ENCODE measurements at places on chromosomes 1 and 21. TPM values are rescaled to one million over a fixed set of nuclear protein-coding genes. Genes with fewer than 3 reads are reported as not detected.

The CFAP45 gene
- total RNA-seq = not detected

The CCT3 gene
- total RNA-seq = 109 TPM

The CYP4A22 gene
- total RNA-seq = not detected

The TTC13 gene
- 21.5 TPM for total RNA-seq

The ZSCAN20 gene
- total RNA-seq = 42.6 TPM

The PPFIA4 gene
- 22.2 TPM for total RNA-seq

The CD1D gene
- not detected for total RNA-seq

The CHI3L2 gene
- total RNA-seq = 10.1 TPM

The C1orf116 gene
- total RNA-seq = not detected

The CFHR4 gene
- not detected for total RNA-seq

The UBE2Q1 gene
- 10.6 TPM for total RNA-seq

The ARPC5 gene
- total RNA-seq = 48.3 TPM

The RASSF5 gene
- total RNA-seq = 8.9 TPM

The LDLRAD1 gene
- not detected for total RNA-seq

The FCAMR gene
- not detected for total RNA-seq

The PRRX1 gene
- 123 TPM for total RNA-seq

The OR10Z1 gene
- total RNA-seq = not detected

The LMOD1 gene
- total RNA-seq = 316 TPM

The ZNF684 gene
- 0.85 TPM for total RNA-seq

The OR10J1 gene
- not detected for total RNA-seq

The HCRTR1 gene
- not detected for total RNA-seq

The PGLYRP3 gene
- not detected for total RNA-seq

The ROR1 gene
- 115 TPM for total RNA-seq

The TSTD1 gene
- total RNA-seq = not detected

The PLEKHA6 gene
- total RNA-seq = 4.9 TPM

The RPE65 gene
- not detected for total RNA-seq

The SETSIP gene
- not detected for total RNA-seq

The WLS gene
- total RNA-seq = 29.9 TPM

The APCS gene
- not detected for total RNA-seq

The CHIA gene
- total RNA-seq = not detected

The SWT1 gene
- 0.43 TPM for total RNA-seq

The CYP4A11 gene
- not detected for total RNA-seq

The TNN gene
- total RNA-seq = 0.11 TPM

The PTCH2 gene
- not detected for total RNA-seq

The C1orf94 gene
- not detected for total RNA-seq

The FAM177B gene
- not detected for total RNA-seq

The F3 gene
- total RNA-seq = 32.5 TPM

The TRIM67 gene
- not detected for total RNA-seq

The SYT14 gene
- not detected for total RNA-seq

The ATP6V1G3 gene
- total RNA-seq = not detected

The OVAAL gene
- total RNA-seq = not detected

The TFAP2E gene
- total RNA-seq = 10.2 TPM

The C1orf74 gene
- total RNA-seq = 0.11 TPM

The LMX1A gene
- 1.7 TPM for total RNA-seq

The KHDC4 gene
- 101 TPM for total RNA-seq

The RHBDL2 gene
- total RNA-seq = not detected

The RPS27 gene
- total RNA-seq = 707 TPM

The CELA2B gene
- total RNA-seq = not detected

The TRMT1L gene
- 0.96 TPM for total RNA-seq

The CYP4Z1 gene
- 4.8 TPM for total RNA-seq

The MFAP2 gene
- total RNA-seq = 26.3 TPM

The BGLAP gene
- total RNA-seq = 19.1 TPM

Measured in ascending aorta (tissue), 2 donors.